Stimulated activated CD4-positive, alpha-beta T cell treated with anti-CD3 and anti-CD28 coated beads, Interleukin-2, amount 100 ng/mL, for 24 hours (primary cell): ENCODE measurements at places on chromosomes 6 and 20.

- peak; percentile 64 for DNase-seq
Observed at GRCh38 chr6:167706313-167707109, 120.2 kb upstream of the AFDN start.

- no peak for DNase-seq
Observed at GRCh38 chr6:29796026-29796425, 31.6 kb upstream of the HLA-G start.

- no peak for DNase-seq
Observed at GRCh38 chr6:143741480-143741879, 63.7 kb downstream of the PHACTR2 start.

DNA sequence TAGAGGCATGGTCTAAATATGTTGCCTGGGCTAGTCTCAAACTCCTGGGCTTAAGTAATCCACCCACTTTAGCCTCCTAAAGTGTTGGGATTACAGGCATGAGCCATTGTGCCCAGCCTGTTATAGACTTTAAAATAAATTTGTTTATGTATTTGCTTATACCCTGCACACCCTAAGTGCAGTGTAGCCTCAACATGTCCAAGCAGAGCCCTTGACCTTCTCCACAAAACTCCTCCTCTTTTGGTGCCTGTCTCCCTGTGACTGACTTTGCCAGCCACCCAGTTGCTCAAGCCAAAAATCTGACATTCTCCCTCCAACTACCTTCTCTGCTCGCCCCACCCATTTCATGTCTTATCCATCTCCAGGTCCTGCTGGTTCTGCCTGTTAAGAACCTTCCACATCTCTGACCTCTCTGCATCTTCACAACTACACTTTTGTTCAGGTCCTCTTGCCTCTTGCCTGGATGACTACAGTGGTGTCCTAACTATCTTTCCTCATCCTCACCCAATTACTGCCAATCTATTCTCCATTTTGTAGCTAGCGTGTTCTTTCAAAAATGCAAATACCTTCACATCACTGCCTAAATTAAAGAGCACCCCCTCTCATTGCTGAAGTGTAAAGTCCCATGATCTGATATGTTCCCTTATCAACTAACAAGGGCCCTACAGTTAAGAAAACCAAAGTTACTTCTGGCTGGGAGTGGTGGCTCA, 11.2 kb upstream of the KIFC1 start:
- no peak for DNase-seq

- no peak for DNase-seq
Observed at GRCh38 chr6:91299544-91300491, 712.9 kb upstream of the MAP3K7 start.

- DNase-seq = no peak
Observed at GRCh38 chr6:8000636-8001035, 63.6 kb downstream of the BLOC1S5 start.

DNA sequence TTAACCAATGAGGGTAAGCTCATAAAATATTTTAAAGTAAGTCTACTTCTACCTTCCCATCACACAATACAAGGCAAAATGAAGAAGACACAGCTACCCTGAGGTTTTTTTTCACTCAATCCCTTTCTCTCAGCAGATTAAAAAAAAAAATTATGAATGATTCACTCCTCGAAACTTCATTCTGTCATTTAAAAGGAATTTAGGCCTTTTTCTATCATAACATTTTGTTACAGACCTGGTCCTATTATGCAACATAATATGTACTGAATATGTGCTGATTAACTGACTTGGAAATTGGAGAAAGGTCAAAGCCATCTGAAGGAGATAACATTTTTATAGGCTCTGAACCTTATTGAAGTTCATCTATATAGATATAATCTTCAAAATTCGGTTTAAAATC, 45.5 kb downstream of the PRL start:
- DNase-seq = no peak
